ENCODE measurements at places on chromosomes 2 and 18. TPM values are rescaled to one million over a fixed set of nuclear protein-coding genes. Genes with fewer than 3 reads are reported as not detected.

SULT1C2 gene
- total RNA-seq, result 1.1 TPM

ZC3H6 gene
- total RNA-seq, result 16.3 TPM

DNA sequence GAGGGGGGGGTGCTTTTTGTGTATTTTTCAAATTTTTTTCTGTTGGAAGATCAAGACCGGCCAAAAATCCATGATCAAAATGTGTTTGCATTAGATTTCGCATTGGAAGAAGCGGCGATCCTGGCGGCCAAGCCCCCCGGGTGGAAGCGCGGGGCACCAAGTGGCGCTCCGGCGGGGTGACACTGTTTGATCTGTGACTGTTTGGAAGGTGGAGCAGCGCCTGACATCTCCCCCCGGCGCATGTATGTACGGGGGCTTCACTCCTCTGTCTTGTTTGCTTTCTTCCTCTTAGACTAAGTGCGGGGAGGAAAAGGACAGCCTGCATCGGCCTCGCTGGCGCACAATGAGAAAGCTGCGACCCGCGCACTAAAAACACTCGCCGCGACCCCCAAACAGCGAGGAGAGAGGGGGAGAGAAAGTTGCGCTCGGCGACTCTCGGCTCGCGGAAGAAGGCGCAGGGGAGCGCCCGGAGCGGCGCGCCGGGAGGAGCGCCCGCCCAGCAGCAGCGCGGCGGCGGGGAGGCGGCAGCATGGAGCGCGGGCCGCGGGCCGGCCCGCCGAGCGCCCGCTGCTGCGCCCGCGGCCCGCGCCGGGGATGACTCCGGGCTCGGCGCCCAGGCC lies 515 bp downstream of the TSHZ1 start:
- DNase-seq, result no peak

DNA sequence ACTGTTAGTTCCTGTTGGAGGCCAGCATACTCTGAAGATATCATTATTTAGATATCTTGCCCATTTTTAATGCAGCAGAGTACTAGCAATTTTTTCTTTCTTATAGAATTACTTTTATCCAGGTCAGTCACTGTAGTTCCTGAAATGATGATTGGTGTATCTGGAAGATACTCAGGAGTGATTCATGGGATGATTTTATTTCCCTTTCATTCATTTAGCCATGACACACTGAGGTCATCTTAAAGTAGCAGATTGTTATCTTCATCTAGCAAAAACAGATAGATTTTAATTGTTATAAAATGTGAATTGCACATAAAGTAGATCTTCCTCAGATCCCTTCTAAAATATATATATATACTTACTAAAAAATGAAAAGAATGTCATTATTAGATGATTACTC lies 109.1 kb downstream of the PIK3C3 start:
- DNase-seq, result no peak

DNA sequence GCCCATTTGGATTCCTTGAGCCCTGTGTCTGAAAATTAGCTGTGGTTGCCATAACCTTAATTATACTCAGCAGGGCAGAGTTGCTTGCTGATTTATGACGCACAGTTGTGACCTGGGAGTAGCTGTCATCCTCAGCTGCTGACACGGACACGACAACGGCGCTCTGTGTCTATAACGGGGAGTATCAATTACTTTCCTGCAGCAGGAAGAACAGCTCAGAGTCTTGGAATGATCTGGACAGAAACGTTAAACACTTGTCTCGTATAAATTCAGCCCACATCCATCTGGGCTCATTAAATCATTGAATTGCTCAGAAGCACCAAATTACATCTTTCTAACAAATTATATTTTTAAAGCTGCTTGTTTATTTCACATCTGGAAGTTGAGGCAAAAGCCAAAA lies 116.3 kb downstream of the SEPTIN10 start:
- DNase-seq, result no peak

DNA sequence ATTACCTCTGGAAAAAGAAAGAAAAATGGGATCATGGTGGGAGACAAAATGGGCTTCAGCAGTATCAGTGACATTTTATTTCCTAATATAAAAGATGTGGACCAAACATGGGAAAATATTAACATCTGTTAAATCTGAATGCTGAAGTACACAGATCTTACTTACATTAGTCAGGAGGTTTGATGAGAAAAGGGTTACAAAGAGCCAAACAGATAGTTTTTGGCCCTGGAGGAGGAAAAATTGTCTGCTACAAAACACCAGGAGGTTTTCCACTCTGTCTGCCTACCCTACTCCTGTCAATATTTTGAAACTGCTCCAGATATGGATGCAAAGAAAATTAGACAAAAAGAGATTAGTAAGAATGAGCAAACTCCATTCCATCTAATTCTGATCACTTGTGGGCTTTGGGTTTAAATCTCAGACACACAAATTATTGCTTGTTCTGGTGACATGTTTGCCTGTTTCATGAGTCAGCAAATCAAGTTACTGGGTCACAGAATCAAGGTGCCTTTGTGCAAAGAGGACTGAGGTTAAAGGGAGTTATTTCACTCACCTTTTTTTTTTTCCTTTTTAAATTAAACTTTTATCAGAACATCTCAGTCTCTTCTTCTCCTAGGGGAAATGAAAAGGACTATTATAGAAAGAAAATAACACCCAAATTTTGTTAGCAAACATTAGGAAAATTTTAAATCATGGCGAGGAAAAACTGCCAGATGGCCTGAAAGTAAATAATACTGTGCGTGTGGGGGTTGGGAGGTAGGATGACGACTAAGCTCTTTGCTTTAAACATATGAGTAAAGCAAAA lies 87.0 kb upstream of the SPATS2L start:
- DNase-seq, result no peak

DNA sequence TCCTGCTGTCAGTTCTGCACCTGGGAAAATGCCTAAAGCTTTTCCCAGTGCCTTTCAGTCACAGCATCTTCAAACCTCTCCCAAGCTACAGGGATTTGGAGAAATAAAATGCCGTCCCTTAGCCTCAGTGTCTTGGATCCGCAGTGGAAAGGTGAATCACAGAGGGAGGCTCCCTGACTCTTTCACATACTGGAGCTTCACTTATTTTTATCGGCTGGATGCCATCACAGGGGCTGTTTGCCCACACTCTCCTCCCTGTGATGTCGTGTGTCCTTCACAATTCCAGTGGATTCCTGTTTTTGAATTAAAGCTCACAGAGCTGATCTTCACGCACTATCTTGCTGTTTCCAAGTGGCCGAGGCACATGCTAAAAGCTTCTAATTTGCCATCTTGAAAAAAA lies 1303.1 kb upstream of the DDX18 start:
- no peak for DNase-seq
